ENCODE measurements at places on chromosomes 3 and 15.
A peak's percentile ranks its signal among the peaks of the same experiment; 100 is the strongest.

GRCh38 chr15:98805434-98806274 is 157.3 kb downstream of the IGF1R start:
- no peak for DNase-seq

DNA sequence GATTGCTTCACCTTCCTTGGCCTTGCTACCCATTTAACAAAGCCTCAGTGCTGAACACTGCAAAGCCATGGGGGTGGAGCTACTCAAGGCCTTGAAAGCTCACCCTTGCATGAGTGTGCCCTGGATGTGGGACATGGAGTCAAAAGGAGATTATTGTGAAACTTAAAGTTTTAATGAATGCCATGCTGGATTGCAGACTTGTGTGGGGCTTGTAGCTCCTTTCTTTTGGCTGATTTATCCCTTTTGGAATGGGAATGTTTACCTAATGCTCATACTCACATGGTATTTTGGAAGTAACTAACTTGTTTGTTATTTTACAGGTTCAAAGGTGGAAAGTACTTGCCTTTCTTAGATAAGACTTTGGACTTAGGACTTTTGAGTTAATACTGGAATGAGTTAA is 538.5 kb upstream of the NECTIN3 start:
- peak; percentile 57 for DNase-seq

DNA sequence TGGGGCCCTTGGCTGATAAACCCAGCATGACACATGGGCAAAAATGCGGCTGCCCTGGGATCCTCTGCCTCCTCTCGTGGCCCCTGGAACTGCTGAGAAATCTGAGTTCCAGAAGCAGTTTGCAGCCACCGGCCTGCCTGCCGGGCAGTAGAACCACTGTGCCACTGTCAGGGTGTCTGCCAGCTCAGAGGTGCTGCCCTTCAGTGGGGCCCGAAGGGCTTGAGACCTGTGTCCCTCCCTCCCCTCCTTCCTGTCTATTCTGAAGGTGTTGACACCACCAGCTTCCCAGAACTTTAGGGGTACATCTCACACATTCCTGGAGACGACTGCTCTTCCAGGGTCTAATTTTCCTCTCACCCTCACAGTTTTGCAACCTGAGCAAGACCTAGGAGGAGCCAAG is 88.2 kb upstream of the POMGNT2 start:
- DNase-seq, result no peak

DNA sequence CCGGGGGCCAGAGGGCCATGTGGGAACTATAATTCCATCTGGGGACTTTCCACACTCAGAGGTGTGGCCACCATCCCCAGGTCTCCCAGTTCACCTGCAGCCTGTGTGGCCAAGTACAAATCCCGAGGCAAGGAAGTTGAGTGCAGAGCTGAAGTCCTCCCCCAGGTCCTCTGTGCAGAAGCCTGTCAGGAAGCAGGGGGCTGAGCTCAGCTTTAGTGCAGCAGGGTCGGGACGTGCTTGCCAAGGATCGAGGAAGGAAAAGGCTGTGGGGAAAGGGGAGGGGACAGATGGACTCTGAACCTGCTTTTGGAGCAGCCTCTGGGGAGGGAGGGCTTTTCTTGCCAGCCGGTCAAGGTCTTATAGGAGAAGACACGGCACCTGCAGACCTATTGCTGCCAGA is 67.7 kb downstream of the CHRNA7 start:
- no peak for DNase-seq

DNA sequence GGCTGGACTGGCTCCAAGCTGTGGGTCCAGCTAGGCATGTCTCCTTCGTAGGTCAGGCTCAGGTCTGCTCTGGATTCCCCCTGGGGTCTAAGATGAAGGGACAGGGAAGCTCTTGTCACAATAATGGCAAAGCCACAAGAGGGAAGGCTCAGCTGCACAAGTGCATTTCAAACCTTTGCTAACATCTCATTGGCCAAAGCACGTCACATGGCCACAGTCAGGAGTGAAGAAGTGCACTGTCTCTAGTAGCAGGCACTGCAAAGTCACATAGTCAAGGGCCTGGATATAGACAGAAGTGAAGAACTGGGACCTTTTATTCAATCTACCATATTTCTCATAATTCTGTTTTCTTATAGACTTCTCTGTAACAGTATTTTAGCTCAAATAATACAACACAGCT is 20.1 kb downstream of the DLEC1 start:
- DNase-seq, result no peak

DNA sequence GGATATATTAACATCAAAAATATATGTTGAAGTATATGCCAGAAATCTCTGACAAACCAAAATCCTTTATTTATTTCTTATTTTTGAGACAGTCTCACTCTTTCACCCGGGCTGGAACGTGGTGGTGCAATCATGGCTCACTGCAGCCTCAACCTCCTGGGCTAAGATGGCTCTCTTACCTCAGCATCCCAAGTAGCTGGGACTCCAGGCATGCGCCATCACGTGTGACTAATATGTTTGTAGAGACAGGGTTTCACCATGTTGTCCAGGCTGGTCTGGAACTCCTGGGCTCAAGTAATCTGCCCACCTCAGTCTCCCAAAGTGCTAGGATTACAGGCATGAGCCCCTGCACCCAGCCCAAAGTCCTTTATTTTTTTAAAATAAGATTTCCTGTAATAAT is 11.9 kb downstream of the FAIM start:
- no peak for DNase-seq

GRCh38 chr3:161744366-161744765 is 247.8 kb downstream of the OTOL1 start:
- no peak for DNase-seq

- DNase-seq, result peak; percentile 88
Observed at GRCh38 chr15:38002883-38003477, 68.5 kb downstream of the TMCO5A start.

Data from fibroblast of the aortic adventitia (primary cell).